Caco-2 (cell line): ENCODE measurements at places on chromosomes 3 and 15.

DNA sequence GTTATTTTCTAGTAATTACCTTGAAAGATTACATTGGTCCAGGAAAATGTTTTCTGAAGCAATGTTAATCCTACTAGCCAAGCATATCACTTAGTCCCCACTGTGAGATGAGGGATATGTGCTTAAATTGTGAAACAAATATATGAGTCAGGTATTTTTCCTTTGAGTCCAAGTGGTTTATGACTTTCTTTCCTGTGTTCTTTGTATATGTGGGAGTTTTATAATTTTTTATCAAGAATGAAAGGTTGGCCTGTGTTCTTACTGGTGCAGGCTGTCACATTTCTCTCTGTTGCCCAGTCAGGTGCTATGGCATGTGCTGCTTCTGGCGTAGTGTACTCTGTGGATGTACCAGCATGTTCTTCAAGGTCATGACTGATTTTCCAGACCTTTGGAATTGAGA, 147.4 kb downstream of the CMSS1 start:
- DNase-seq = no peak

DNA sequence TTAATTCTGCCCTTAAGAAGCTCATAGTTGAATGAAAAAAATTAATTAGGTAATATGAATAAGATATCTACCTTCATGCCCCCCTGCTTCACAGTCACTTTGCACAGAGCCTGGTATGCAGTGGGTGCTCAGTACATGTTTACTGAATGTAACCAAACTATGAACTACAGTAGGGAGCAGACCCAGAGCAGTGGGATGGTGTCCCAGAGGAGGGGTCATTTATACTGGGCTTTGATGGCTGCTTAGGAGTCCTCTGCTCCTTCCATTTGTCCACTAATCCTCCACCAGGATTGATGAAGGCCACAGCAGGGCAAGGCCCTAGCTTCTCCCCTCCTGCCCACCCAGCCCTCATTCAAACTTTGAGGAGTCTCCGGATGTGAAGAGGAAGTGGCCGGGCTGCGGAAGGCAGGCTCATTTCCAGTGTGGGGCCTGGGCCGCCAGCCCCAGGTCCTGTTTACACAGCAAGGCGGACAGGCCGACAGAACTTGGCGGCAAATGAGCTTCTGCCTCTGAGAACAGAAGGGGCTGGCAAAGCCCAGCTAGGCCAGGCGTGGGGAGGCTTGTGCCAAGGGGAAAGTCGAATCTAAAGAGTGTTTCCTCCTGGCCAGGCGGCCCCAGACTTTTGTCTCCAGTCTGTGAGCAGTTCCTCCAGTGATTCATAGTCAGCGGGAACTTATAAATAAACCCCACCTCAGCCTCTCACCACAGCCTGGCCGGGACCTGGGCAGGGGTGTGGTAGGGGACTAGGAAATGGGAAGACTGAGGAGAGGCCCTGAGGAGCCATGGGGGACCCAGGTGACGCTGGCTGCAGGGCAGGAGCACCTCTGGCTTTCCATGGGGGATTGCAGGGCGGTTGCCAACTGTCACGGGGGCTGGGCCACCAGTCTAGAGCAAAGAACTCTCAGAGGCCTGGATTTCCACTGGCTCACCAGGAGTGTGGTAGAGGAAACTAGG, 51.6 kb upstream of the LCTL start:
- no peak for DNase-seq

- DNase-seq = no peak
Measured at GRCh38 chr3:177290633-177291032, 93.4 kb upstream of the TBL1XR1 start.

DNA sequence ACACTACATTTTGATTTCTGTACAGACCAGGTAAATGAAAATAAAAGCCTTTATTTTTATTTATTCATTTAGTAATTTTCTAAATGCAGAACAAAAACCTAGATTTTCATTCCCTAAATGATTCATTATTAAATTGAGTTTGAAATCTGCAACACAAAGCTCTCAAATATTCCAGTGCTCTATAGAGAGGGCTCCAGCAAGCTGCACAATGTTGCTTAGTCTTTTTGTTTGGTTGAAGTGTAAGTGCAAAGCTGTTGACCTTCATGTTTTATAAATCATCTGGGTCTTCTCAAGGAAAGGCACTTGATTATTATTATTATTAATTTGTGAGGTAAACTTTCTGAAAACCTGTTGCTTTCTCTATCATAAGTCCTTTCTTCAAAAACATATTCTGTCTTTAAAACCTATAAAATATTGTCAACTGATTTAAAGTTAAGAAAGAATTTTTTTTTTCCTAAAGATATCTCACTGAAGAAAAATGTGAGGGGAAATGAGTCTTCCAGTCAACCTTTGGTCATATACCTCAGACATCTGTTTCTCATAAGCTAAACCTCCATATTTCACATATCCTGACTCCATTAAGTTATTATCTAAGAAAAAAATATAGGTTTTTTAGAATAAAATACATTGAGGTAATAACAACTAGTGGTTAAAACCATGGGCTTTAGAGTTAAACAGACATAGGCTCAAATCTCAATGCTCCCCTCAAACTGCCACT, 100.7 kb downstream of the ZIC4 start:
- no peak for DNase-seq

DNA sequence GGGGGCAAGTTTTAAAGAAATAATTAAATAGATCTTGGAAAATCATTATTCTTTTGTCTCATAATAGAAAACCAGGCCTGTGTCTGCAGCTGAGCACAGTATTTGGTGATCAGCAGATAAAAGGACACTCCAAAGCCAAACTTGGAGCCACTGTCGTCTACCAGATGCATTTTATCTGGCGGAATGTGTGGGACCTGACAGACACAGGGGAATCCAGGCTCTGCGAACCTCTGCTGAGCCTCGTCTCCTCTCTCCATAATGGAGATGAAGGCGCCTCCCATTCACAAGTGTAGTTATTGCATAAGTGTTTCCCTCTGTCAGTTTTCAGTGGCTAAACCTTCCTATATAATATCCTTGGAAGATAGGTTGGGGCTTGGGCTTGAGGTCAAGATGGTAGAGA, 42.1 kb downstream of the EEFSEC start:
- DNase-seq = no peak

DNA sequence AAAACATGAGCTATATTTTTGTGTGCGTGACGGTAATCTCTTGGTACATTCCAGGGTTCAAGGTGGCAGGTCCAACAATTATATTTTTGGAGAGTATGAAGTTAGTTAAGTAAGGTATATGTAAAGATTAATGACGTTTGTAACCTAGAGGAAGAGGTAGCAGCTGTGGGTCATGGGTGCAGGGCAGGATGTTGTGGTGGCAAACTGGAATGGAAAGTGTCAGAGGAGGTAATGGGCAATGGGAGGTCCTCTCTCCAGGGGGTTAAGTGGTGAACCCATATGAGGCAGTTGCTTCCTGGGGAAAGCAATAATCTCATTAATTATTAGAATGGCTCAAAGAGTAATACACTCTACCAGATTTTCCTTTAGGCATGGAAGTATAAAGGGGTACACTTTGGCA, 1.0 kb upstream of the CD200R1L start:
- DNase-seq = no peak

- no peak for DNase-seq
Measured at GRCh38 chr15:59367022-59367451, 5.6 kb downstream of the MYO1E start.
